CD8-positive, alpha-beta memory T cell (primary cell): ENCODE measurements at places on chromosomes 5 and 9. TPM values are rescaled to one million over a fixed set of nuclear protein-coding genes. Genes with fewer than 3 reads are reported as not detected.

The PFN3 gene
- total RNA-seq, result not detected

DNA sequence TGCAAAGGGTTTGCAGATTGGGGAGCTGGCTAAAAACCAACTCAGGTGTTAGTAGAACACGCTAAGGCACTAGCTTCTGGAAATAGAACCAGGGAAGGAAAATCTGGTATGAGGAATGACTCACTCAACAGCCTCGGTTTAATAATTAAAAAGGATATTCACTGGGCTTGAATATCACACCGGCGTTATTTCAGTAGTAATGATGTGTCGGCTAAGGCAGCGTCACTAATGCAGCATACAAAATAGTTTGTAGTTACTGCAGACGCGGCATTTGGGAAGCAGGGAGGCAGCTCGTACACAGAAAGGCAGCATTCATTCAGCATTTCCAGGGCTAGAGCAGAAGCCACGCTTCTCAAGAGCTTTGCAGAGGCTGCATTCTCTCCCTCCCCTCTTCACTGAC is 1.7 kb downstream of the ADRA1B start:
- DNase-seq, result no peak

GRCh38 chr5:148697180-148697808 is 43.0 kb upstream of the HTR4 start:
- no peak for DNase-seq

- no peak for DNase-seq
Observed at GRCh38 chr9:16120231-16120641, 567.4 kb downstream of the CCDC171 start.

DNA sequence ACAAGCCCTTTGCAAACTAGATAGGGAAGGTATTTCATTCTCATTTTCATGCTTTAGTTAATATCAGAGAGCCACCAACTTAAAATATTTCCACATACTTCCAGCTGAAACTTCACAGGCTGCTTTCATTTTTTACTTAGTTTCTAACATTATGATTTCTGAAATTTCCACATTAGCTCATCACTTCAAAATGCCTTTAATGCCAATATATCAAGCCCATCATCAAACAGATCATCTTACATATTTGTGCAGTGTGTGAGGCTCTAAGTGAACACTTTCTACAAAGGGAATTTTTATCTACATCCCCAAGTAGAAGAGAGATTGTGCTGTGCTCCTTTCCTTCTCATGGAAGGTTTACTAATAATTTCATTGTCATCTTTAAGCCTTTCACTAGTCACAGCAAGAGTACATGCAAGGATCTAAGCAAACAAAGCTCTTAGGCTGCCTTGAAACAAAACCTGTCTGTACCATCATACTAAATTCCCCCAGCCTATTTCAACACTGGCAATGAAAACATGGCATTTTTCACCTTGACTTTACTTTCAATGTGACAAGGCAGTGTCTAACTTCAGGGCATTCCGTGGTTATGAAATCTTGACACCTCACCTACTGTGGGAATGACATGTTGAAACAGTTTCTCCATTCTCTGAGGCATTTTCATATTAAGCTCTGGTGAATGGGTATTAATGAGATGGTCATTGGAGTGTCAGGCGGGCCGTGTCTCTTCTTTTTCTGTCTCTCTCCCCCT is 45.4 kb downstream of the PPP2R2B start:
- no peak for DNase-seq

GRCh38 chr9:93667006-93667405 is 90.6 kb downstream of the PHF2 start:
- peak; percentile 45 for DNase-seq

The ETF1 gene
- 246 TPM for total RNA-seq

DNA sequence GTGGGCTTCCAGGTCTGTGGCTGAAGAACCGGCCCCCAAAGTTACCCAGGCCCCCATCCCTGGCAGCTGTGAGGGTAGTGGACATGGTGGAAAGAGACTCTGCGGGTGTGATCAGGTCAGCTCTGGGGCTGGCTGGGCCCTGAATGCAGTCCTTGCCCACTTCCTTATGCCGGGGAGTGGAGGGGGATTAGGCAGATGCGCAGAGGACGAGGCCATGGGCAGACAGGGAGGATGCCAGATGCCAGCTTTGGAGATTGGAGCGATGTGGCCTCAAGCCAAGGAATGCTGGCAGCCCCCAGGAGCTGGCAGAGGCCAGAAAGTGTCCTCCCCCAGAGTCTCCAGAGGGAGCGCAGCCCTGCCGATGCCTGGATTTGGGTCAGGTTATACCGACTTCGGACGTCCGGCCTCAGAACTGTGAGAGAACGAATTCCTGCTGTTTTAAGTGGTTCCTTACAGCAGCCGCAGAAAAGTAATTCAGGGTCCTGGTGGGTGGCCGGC is 69.8 kb downstream of the ADAMTS2 start:
- DNase-seq, result peak; percentile 14

GRCh38 chr9:127452691-127453090 is 1.4 kb downstream of the LRSAM1 start:
- DNase-seq, result no peak

DNA sequence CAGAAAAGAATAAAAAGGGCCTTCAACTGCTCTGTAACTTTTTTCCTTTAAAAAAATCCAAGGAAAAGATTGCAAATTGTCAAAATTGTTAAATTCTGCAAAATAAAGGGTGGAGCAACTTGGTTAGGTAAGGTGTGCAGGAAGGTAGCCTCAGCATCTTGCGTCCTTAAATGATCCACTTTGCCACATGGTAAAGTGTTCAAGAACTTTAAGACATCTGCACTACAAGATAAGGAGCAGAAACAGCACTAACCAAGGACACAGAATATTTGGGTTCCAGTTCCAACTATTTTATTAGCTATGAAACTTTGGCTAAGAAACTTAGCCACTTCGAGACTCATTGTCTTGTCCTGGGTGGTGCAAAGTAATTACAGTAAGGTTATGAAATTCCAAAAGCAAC is 53.7 kb downstream of the ANKRD55 start:
- DNase-seq, result no peak

DNA sequence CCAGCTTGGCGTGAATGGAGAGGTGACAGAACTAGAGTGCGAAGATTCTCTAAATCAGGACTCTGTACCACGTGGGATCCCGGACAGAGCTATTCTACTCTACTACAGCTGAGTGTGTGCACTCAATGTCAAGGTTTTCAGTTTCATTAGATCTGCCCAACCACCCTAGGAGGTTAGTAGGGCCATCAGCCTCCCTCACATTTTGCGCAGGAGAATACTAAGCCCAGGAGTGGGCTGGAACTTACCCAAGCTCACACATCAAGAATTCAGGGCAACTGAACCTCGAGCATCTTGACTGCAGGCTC is 68.3 kb upstream of the TBC1D2 start:
- DNase-seq, result no peak

- DNase-seq, result no peak
Observed at GRCh38 chr5:181153814-181154213, 6.4 kb downstream of the OR2V2 start.

The TBC1D9B gene
- 73.7 TPM for total RNA-seq

DNA sequence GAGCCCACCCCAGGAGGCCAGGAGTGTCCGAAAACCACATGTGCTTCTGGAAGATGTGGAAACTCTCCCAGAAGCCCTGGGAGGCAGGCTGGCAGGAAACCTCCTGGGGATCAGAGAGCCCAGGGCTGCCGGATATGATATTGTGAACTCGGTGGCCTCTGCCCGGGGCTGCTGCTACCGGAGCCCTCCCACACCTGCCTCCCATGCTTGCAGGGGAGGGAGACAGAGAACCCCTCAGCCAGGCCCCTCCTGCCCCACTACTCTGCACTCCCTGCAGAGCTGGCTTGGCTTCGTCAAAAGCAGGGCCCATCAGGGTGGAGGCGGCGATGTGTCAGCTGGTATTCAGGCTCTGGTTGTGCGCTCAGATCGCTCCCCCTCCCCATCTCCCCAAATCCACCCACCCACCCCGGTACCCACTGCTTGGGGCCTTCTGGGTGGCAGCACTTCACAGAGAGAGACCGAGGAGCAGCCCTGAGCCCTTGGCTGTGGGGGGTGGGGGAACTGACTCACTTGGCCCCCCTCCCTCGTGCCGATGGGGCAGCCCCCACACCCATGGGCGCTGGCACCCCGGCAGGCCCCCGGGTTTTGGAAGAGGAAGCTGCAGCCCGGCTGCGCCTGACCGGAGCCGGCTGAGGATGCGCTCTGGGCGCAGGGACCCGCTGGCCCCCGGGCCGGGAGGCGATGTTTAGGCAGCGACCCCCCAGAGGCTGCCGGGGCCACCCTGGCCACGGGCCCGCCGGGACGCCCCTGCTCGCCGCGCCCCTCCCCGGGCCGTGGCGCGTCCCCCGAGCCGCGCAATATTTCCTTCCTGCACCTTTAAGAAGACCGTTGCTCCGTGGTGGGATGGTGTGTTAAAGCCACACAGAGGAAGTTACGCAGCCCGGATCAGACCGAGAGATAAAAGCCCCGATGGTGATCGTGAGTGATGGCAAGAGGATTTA is 786 bp upstream of the NTNG2 start:
- DNase-seq, result peak; percentile 44

- DNase-seq, result no peak
Observed at GRCh38 chr9:125700791-125701190, 6.2 kb downstream of the MAPKAP1 start.

The PCDHB5 gene
- not detected for total RNA-seq

DNA sequence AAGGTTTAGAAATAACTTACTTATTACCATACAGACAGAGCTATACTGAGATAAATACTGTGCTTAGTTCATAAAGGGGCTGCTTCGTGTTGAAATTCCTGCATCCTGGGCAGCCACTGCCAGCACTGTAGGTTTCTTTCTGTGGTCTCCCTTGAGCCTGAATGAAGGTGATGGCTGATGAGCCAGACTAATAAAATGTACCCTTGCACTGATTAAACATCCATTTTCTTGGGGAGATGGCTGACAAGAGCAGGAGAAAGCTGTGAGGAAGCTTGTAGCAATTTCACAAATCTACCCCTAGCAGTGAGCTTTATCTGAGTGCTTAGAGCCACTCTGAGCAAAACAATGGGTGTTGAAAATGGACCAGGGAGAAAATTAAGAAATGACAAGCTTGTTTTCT is 23.3 kb upstream of the ZSWIM6 start:
- no peak for DNase-seq

DNA sequence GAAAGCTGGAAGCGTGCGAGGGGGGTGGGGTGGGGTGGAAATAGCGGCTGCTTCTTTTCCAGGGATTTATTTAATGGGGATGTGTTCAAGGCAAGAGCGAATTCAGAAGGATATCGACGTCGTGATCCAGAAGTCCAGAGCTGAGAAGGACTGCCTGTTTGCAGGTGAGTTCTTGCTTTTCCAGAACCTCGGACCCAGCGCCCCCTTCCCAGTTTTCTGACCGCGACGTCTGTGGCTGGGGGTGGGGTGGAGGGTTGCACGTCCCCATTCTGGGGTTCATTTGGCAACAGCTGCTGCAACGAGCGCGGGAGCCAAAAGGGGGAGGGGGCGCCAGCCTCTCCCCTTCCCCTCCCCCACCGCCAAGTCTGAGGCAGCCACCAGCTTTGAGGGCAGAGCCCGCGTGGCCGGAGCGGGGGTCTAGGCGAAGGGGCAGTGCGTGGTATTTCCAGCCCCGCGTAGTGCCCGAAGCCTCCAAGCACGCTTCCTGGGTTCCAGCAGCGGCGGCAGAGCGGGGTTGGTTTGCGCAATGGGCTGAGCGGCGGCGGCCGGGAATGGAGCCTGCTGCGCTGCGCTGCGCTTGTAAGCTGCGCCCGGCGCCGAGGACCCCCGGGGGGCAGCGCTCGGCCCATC is 701 bp downstream of the PARP8 start:
- DNase-seq, result no peak

The OMD gene
- total RNA-seq, result not detected

- DNase-seq, result no peak
Observed at GRCh38 chr9:3956081-3956671, 343.7 kb downstream of the GLIS3 start.

The OR5C1 gene
- total RNA-seq, result not detected
